Natural killer cell (primary cell): ENCODE measurements at places on chromosomes 4 and X. TPM values are rescaled to one million over a fixed set of nuclear protein-coding genes. Genes with fewer than 3 reads are reported as not detected.
A peak's percentile ranks its signal among the peaks of the same experiment; 100 is the strongest.

- no peaks in the 10 kb centered on the region for H3K36me3 ChIP-seq
- no peaks in the 10 kb centered on the region for H3K27me3 ChIP-seq
- H3K27ac ChIP-seq = no peak overlapping the region
- H3K4me3 ChIP-seq = no peak overlapping the region
- H3K4me1 ChIP-seq = no peaks in the 10 kb centered on the region
Observed at GRCh38 chr4:123939621-123940020, 543.0 kb downstream of the SPRY1 start.

DNA sequence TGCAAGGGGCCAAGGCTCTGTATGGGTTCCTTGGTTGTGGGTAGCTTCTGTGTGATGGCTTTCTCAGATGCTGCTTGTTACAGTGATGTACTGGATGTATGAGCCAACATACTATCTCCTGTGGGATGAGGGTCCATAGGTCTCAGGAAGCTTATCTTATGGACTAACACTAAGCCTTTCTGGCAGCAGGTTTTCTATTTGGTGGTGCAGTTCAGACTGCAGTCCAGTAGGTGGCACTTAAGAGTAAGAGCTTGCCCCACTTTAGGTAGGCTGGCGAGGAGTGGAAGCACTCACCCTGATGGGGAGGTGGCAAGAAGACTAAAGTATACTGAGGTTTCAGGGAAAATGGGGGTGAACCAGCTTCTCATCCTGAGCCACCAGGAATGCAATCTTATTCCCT, 306.7 kb upstream of the MAOA start:
- H3K36me3 ChIP-seq = no peaks in the 10 kb centered on the region
- no peaks in the 10 kb centered on the region for H3K4me1 ChIP-seq
- H3K4me3 ChIP-seq = no peak overlapping the region
- no peaks in the 10 kb centered on the region for H3K27me3 ChIP-seq

DNA sequence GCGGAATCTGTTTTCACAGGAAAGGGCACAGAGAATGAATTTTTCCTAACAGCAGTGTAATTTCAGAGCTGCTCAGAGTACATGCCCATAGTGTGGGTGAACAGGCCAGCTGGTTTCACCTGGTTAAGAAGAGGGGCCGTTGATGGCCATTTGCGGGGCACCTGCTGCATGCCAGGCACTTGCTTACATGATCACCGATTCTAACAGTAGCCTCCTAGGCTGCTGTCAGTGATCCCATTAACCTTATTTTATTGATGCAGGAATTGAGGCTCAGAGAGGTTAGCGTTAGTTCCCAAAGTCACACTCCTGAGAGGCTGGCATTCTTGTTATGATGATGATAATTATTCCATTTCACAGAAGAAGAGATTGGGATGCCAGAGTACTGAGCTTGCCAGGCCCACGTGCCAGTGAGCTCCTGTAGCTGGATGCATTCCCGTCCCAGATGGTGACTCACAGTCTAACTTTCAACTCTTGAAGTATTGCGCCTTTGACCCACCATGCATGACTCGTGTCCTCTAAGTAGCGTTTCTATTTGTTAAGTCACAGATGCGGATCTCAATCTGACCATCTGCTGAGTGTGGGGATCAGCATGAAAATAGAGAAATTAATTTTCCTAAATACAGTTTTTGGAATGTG, 76.5 kb downstream of the PSAPL1 start:
- H3K27me3 ChIP-seq = no peaks in the 10 kb centered on the region
- DNase-seq = no peak
- H3K27ac ChIP-seq = no peak overlapping the region
- H3K4me1 ChIP-seq = no peaks in the 10 kb centered on the region

DNA sequence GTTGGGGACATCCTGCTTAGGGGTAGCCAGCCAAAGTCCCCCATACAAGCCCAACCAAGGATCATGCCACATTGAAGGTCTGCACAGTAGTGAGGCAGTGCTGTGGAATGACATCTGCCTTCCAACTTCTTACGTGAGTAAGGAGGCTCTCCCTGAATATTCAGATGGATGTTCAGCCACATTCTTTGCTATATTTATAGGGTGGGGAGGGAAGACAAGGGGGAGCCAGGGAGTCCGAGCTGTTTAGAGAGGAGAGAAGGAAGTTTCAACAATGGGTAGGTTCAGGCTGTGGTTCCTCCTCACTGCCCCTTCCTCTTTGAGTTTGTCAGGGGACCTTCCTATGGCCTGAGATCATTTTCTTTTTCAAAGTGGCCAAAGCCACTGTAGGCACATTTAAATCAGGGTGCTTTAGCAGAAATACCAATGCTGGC, 29.8 kb downstream of the MSN start:
- H3K36me3 ChIP-seq = peaks cover 4% of the 10 kb centered on the region
- H3K4me3 ChIP-seq = peak overlapping the region; percentile 16
- no peaks in the 10 kb centered on the region for H3K27me3 ChIP-seq
- peaks cover 84% of the 10 kb centered on the region for H3K4me1 ChIP-seq
- H3K27ac ChIP-seq = peak overlapping the region; percentile 85
- DNase-seq = no peak

DNA sequence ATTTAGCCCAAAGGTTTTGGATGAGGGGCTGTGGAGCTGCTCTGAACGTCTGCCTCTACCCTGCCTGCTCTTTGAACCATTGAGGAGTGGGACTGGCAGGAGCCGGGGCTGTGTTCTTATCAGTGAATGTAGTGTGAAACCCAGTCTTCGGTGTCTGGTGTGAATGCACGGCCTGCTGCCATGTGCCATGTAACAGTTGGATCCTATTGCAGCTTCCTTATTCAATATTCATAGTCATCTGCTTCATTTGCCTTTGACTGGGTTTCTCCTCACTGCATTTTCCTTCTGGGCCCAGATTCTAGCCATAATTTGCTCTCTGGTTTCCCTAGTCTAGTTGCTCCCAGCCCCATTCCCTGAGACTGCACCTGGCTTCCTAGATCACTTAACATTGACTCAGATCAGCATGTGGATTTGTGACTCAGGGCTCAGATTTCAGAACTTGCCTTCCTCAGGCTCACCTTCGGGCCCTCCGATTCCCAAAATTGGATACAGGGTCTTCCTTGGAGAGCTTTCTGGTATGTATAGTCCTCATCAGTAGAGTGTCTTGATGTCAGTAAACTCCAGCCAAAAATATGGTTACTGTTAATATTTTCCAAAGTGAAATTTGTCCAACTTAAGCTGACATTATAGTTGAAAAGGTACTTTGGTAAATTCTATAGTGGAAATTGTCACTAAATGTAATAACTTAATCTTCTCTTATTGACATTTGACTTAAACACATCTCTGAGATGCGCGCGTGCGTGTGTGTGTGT, 94.0 kb upstream of the DDIT4L start:
- H3K27me3 ChIP-seq = no peaks in the 10 kb centered on the region
- H3K4me1 ChIP-seq = no peaks in the 10 kb centered on the region
- no peak for DNase-seq
- H3K36me3 ChIP-seq = no peaks in the 10 kb centered on the region

DNA sequence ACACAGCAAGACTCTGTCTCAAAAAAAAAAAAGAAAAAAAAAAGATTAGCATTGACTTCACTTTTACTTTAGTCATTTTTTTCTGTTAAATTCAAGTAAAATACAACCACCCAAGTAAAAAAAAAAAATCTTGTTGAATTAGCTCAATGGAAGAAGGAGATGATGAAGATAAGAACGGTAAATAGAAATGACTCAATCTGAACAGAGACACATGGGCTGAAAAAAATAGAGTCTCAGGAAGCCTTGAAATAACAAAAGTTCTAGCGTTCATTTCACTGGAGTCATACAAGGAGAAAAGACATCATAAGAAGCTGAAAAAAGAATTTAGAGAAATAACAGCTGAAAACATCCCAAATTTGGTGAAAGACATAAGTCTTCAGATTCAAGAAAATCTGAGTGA, 75.5 kb downstream of the CASP3 start:
- DNase-seq = no peak
- H3K27ac ChIP-seq = no peak overlapping the region

DNA sequence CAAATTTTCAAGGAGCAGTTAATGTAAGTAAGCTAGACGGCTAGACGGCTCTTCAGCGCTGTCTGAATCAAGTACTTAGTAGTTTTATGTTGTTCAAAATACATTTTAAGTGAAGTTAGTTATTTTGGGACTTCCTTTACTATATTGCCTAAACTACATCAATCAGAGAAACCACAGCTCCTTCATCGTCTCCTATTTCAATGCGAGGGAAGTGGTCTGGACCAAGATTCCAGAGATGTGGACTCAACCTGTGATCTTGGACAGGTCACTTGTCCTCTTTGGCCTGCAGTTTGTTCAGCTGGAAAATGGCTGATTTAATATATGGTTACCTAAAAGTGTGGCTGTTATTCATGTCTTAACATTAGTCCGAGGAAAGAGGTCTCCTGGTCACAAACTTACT, 10.6 kb downstream of the ING2 start:
- H3K36me3 ChIP-seq = peaks cover 4% of the 10 kb centered on the region
- DNase-seq = no peak
- no peaks in the 10 kb centered on the region for H3K27me3 ChIP-seq
- no peak overlapping the region for H3K4me3 ChIP-seq
- no peaks in the 10 kb centered on the region for H3K4me1 ChIP-seq
- H3K27ac ChIP-seq = no peak overlapping the region

DNA sequence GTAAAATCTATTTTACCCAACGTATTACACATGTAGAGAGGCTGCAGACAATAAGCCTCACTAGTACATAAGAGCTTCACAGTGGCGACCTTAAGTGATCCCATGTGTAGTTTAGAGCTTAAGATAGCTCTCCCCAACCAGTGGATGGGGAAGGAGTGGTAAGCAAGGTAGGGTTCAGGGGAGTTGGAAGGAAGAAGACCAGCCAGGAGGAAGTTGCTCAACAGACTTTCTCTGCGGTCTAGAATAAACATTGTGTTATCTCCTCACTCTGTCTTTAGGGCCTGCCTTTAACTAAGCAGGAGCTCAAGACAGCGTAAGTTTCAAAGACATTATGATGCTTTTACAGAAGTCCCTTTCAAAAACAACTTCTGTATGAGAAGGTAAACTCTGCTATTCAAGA, 16.8 kb downstream of the MEPE start:
- H3K4me1 ChIP-seq = no peaks in the 10 kb centered on the region
- H3K27ac ChIP-seq = no peak overlapping the region
- no peak for DNase-seq
- no peaks in the 10 kb centered on the region for H3K27me3 ChIP-seq

- H3K27me3 ChIP-seq = no peaks in the 10 kb centered on the region
- no peak overlapping the region for H3K27ac ChIP-seq
- no peaks in the 10 kb centered on the region for H3K36me3 ChIP-seq
- no peaks in the 10 kb centered on the region for H3K4me1 ChIP-seq
- DNase-seq = no peak
Observed at GRCh38 chr4:93144644-93145043, 683.9 kb upstream of the ATOH1 start.

- DNase-seq = peak; percentile 20
- no peaks in the 10 kb centered on the region for H3K36me3 ChIP-seq
- no peak within 1 kb of the TSS for H3K27ac ChIP-seq
- H3K4me3 ChIP-seq = peak within 1 kb of the TSS; percentile 52
- H3K27me3 ChIP-seq = peaks cover 43% of the 10 kb centered on the region
- H3K4me1 ChIP-seq = peaks cover 57% of the 10 kb centered on the region
Observed at GRCh38 chr4:108168671-108169523, at the start of gene LEF1. Gene LEF1 (minus strand): TSS chr4:108168932. CDS start chr4:108167767, 1,165 bp downstream.

DNA sequence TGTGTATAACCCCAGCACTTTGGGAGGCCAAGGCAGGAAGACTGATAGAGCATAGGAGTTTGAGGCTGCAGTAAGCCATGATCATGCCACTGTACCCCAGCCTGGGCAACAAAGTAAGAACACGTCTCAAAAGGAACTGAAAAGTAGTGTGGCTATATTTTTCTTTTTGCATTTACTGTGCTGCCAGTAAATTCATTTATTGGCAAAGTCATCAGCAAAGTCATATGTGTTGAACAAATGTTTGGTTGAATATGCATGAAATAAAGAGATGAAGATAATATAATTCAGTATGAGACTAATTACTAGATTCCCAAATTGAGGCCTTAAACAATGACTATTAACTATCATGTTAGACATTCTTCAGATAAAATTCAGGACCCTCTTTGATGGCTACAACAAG, 829.1 kb downstream of the PCDH7 start:
- H3K4me3 ChIP-seq = no peak overlapping the region
- H3K4me1 ChIP-seq = no peaks in the 10 kb centered on the region
- H3K27ac ChIP-seq = no peak overlapping the region
- no peaks in the 10 kb centered on the region for H3K36me3 ChIP-seq

DNA sequence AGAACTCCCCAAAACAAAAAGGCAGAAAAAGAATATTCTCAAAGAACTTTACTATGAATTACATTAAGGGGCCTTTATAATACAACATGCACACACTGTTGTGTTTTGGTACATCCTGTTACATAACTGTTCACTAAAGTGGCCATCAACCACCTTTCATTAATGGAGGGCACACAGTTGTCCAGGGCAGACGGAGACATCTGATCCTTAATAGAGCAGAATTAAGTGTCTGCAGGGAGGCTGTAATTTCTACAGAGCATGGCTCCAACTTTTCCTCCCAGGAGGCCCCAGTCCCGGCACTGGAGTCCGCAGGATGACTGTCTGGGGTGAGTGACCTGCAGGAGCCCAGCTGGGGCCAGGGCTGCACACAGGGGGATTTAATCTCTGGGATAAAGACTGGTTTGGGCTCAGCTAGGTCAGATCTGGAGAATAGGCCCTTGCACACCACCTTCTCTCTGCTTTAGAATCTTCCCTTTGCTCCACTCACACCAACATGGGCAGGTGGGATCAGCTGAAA, 233.4 kb downstream of the MAML3 start:
- DNase-seq = no peak
- H3K4me3 ChIP-seq = no peak overlapping the region
- H3K27me3 ChIP-seq = no peaks in the 10 kb centered on the region
- H3K36me3 ChIP-seq = no peaks in the 10 kb centered on the region
- H3K4me1 ChIP-seq = no peaks in the 10 kb centered on the region
- H3K27ac ChIP-seq = no peak overlapping the region

Gene LONRF3
- total RNA-seq = 21.2 TPM

Gene GAGE13
- not detected for total RNA-seq

Gene SSX3
- not detected for total RNA-seq
